Posterior vena cava (tissue), 2 donors: ENCODE measurements at places on chromosomes 16 and 17. TPM values are rescaled to one million over a fixed set of nuclear protein-coding genes. Genes with fewer than 3 reads are reported as not detected.
A peak's percentile ranks its signal among the peaks of the same experiment; 100 is the strongest.

GRCh38 chr17:65385726-65386125, 175.7 kb downstream of the AXIN2 start:
- no peak for DNase-seq

DNA sequence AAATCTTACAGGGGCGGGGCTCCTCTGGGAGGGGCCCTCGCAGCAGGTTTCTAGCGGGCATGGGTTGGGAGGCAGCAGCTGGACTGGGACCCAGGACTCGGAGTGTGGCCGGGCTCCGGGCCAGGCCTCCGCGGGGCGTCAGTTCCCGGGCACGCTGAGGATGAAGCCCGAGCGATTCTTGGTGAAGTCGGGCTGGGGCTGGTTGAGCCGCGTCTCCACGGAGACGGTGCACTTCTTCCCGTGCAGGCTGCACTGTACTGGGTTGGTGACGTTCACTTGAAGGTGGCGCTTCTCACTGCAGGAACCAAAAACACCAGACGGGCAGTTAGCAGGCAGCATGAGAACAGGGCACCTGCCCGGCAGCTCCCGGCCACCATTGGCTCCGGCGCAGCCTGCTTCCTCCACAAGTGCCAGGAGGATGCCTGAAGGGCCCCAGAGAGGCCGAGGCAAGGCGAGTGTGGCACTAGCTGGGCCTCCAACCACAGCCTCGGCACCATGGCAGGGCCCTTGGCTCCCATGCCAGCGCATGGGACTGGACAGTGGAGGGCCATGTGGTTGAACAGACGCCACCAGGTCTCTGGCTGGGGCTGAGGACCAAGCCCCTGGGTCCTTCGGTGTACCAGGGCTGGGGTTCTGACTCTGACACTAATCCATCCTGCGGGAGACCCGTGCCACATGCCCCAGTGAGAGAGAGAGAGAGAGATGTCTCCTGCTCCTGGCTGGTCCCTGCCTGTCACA, 8.0 kb downstream of the CDK5R1 start:
- no peak for DNase-seq

DNA sequence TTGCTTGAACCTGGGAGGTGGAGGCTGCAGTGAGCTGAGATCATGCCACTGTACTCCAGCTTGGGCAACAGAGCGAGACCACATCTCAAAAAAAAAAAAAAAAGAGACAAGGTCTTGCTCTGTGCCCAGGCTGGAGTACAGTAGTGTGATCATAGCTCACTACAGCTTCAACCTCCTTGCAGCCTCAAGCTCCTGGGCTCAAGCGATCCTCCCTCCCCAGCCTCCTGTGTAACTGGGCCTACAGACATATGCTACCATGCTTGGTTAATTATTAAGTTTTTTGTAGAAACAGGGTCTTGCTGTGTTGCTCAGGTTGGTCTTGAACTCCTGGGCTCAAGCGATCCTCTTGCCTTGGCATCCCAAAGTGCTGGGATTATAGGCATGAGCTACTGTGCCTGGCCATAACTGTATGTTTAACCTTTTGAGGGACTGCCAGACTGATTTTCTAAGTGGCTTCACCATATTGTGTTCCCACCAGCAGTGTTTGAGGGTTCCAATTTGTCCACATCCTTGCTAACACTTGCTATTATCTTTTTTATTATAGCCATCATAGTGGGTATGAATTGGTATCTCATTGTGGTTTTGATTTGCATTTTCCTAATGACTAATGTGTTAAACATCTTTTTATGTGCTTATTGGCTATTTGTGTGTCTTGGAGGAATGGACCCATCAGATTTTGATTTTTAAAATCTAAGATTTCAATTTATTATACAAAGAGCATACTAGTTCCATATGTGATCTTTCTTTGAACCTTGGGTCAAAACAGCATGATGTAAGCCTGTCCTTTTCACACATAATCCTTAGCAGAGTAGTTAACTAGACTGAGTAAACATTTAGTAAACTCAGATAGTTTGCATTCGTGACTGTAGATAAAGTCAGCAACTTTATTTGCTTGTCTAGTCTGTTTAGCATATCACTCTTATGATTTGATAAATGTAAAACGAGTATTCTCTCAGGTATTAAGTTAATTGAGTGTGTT, 38.1 kb upstream of the KPNB1 start:
- DNase-seq: no peak

- DNase-seq: no peak
These were observed 183.1 kb downstream of the SALL1 start for GRCh38 chr16:50967827-50968612.

- DNase-seq: no peak
These were observed 10.9 kb downstream of the VPS35L start for GRCh38 chr16:19566362-19566761.

DNA sequence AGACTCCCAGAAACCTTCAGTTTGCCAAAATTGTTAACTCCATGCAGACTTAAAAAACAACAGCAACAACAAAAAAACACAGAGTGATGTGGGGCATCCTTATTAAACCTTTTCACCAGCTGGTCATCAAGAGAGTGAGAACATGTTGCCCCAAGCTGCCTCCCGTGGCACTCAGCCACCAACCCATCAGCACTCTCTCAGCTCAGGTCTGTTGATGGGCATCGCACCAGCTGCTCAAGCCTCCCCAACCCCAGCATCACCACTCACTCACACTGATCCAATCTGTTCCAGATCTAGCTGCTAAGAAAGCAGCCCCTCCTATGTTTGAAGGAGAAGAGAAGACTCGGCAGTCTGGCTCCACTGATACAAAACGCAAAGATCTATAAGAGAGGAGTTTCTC, 46.8 kb downstream of the SLC39A11 start:
- DNase-seq: peak; percentile 22

DNA sequence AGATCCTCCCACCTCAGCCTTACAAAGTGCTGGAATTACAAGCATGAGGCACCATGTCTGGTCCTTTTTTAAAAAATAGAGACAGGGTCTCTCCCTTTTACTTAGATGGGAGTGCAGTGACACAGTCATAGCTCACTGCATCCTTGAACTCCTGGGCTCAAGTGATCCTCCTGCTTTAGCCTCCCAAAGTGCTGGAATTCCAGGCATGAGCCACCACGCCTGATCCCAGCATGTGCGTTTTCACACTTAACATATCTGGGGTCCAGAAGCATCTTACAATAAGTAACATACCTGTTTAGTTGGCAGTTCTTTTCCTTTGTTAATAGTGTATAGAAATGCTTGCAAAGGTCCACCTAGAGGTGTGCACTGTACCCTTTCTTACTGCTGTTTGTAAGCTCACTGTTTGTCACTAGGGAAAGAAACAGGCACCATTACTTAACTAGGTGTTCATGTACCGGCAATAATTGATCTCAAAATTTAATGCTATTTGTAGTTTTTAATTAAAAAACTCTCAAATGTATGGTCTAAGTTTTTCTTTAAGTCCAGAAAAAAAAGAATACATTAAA, 221.7 kb downstream of the RPTOR start:
- peak; percentile 19 for DNase-seq

DNA sequence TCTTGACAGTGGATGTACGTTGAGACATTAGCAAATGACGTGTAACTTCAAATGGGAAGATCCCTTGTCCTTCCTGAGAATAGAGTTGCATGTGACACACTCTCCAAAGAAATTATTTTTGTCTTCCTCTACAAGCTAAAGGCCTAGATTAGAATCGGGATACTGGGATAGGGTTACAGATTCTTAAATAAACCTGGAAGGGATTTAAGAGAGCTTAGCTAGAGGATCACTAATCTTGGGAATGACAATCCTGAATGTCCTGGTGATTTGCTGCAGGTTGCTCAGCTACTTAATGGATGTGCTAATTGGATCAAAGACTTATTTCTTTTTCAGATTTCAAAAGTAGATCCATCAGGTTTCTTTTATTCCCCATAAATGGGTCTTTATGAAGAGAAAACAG, 101.9 kb downstream of the KCNJ2 start:
- DNase-seq: no peak

DNA sequence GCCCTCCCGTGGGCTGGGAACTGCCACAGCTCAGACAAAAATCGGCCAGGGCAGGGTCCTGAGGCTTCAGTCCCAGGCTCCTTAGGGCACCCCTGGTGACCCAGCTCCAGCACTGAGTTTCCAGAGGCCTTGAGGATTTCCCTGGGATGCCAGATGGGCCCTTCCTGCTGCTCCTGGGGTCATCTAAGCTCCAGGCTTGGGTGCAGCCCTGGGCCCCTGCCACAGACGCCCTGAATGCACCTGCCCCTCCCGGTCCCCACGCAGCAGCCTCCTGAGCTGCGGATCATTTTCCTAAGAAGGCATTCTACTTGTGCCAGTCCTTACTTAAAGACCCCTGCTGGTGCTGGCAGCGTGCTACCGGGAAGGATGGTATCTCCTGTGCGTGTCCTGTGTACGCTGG, 6.0 kb upstream of the RNPS1 start:
- DNase-seq: no peak

GRCh38 chr17:82638183-82638773, 10.0 kb downstream of the WDR45B start:
- DNase-seq: no peak

- DNase-seq: no peak
These were observed 185.2 kb downstream of the SOX9 start for GRCh38 chr17:72306037-72306436.

DNA sequence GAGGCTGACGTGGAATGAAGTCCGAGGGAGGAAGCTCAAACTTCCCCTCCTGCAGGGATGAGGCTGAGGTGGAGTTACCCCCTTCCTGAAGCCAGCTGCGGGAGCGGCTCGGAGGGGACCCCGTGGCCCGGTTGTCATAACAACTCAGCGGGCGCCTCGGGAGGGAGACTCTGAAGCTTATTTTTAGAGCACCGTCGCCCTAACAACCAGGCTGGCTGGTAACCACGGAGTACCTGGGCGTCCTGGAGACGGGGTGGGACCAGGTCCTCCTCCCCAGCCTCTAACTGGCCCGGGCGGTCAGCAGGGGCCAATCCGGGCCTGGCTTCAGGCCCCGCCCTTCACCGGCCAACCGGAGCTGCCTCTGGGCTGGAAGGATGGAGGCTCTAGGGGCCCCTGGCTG, 27.7 kb downstream of the NECAB2 start:
- DNase-seq: no peak

GRCh38 chr17:17499402-17500145, 3.4 kb upstream of the RASD1 start:
- peak; percentile 64 for DNase-seq

DNA sequence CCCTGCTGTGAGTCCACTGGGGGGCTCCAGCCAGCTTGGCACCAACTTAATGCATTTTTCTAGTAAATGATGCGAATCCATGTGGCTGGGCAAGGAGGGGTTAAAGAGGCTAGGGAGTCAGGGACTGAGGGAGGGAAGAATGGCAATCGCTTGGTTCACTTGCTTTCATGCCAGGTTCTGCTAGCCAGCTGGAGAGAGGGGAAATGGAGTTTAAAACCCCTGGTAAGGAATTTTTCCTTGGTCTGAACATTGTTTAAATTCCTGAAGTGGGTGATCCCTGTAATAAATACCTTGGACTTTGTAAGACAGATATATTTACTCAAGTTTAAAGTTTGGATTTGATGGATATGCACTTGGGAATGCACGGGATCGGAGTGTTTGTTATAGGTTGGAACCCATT, 22.8 kb downstream of the ANKFN1 start:
- DNase-seq: no peak

- DNase-seq: peak; percentile 96
These were observed 222.5 kb upstream of the GSE1 start for GRCh38 chr16:85390511-85391174.

GRCh38 chr17:16293931-16294330, 59.3 kb downstream of the CENPV start:
- DNase-seq: no peak

DNA sequence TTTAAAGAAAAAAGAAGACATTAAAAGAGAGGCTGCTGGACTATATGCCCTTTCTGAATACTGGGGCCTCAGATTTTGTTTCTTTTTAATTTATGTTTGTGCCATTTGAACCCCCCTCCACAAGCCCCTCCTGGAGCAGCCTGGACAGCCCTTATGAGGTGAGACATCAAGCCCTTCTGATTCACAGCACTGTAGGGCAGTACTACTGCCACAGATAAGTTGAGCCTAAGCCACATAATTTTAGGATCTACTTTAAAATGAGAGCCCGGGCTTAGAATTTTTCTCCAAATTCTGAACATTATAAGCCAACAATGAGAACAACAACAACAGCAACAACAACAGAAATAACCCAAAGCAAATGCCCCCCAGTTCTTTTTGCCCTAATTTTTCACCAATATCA, 256.9 kb upstream of the SALL1 start:
- no peak for DNase-seq

DNA sequence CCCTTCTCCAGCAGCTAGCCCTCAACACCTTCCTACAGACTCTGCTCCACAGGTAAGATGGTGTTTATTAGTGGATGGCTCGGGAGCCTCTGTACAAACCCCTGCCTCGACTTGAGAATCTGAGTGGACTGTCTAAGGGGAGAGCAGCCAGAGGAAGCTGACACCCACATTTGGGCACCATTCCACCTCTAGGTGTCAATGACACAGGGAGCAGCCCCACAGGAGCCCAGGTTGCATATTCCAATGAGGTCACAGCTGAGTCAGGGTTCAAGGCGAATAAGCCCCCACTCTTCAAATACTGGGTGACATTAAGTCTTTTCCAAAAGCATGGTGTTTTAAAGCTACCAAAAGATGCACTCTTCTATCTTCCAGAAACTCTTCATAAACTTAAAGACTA, 31.9 kb downstream of the RANBP10 start:
- no peak for DNase-seq

DNA sequence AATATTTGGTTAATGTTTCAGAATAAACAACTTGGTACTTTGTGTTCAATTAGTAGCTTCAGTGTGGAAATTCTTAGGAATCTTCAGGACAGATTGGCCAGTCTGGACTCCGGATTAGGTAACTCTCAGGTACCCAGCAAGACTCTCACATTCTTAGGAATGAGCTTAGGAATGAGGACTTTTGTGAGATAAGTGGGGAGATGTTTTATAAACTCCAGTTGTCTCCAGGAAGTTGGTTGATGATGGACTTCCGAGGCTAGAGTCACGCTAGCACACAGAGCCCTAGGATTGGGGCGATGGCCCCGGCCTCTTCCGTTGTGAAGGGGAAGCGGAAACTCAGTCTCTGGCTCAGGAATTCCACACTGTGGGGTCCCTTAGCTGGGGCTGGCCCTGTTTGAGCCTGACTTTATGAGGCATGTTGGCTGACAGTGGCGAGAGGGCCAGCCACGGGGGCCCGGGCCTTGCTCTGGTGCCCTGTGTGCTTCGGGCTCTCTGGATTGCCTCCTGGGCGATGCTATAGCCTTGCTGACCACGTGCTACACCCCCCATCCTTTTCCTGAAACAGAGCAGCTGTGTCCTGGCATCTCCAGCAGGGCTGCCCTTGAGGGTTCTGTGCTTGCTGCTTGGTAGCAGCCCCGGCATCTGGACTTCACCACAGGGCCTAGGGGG, 32.4 kb downstream of the RAB11FIP3 start:
- DNase-seq: no peak

DNA sequence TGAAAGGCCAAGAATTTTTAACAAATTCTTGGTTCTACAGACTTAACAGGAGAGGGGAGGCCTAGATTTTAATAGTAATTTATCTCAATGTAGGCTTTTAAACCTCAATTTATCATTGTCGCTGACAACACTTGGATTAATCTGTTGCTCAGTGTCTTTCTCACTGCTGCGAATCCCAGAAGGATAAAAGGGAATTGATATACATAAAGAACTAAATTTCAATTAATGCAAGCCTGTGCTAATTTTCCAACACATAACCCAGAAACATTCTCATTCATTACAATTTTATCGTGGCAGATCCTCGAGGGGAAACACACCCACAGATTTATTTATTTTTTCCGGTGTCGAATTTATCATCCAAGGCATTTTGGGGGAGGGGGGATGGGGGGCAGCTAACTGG, 98.1 kb downstream of the WSCD1 start:
- no peak for DNase-seq

PRSS27 gene
- 0.71 TPM for total RNA-seq

SLC16A13 gene
- total RNA-seq: 1.6 TPM

ICAM2 gene
- 36.4 TPM for total RNA-seq

MYOCD gene
- 197 TPM for total RNA-seq

RPH3AL gene
- 9.7 TPM for total RNA-seq

CRAMP1 gene
- total RNA-seq: 12.1 TPM

SLC9A5 gene
- 1.1 TPM for total RNA-seq
